ENCODE measurements at places on chromosomes 12 and 14.
A peak's percentile ranks its signal among the peaks of the same experiment; 100 is the strongest.

DNA sequence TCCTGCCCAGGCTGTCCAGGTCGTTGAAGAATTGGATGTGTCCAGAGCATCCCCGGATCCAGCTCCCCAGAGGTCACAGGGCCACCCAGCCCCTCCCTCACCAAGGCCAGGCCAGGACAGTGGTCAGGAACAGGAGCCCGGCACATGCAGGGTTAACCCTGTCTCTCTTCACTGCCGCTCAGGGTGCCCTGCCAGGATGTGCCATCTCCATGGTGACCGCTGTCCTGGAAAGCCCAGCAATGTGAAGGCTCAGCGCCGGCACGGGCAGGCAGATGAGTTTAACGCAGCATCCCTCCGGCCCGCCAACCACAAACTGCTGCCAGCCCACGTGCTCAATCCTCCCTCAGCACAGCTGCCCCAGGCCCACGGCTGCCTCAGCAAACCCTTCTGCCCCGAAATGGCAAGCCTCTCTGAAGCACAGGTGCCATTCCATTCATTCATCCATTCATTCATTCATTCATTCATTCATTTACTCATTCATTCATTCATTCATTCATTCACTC lies 4.4 kb downstream of the TMEM179 start:
- no peak for DNase-seq

- DNase-seq: no peak
Observed at GRCh38 chr14:101197595-101198397, 294.3 kb upstream of the RTL1 start.

GRCh38 chr14:90296641-90297040 lies 35.1 kb downstream of the NRDE2 start:
- no peak for DNase-seq

DNA sequence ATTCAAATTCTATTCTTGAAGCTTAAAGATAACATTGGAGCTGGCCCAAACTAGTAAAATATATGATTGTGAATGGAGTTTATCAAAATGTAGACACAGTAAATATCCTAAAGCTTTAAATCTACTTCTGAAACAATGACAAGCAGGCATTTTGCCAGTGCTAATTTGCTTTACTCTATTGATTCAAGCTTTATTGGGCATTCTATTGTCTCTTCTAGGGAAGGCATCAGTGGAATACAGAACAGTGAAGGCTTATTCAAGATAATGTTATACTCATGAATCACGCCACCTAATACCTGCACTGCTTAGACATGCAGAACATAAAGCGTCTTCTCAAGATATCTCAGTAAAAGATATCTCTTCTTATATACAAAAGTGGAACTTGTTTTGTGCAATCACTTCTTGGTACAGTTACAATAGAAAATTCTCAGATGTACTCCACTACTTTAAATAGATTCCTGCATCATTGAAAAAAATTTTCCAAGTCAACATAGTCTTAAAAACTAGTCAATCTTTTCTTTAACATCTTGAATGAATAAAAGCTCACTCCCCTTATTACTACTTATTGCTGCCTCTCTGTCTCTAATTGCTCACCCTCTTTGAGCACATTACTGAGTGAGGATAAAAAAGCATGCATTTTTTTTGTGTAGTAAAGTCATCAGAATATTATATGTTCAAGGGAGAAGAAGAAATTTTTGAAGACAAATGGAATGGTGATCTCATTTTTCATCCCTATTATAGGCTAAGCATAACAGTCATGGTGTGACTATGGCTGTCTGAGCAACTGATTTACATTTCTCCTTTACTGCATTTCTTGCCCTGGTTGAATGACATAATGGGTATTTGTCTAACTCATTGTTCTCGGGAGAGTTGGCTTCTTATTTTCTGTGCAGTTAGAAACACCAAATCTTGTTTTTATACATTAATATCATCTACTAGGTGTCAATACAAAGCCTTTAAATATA lies 98.0 kb upstream of the E2F7 start:
- DNase-seq: no peak

- peak; percentile 18 for DNase-seq
Observed at GRCh38 chr14:96083667-96084320, 44.6 kb downstream of the C14orf132 start.

Measured in trophoblast cell (in vitro differentiated cells and primary cell).